ENCODE measurements at places on chromosomes 4 and X.

DNA sequence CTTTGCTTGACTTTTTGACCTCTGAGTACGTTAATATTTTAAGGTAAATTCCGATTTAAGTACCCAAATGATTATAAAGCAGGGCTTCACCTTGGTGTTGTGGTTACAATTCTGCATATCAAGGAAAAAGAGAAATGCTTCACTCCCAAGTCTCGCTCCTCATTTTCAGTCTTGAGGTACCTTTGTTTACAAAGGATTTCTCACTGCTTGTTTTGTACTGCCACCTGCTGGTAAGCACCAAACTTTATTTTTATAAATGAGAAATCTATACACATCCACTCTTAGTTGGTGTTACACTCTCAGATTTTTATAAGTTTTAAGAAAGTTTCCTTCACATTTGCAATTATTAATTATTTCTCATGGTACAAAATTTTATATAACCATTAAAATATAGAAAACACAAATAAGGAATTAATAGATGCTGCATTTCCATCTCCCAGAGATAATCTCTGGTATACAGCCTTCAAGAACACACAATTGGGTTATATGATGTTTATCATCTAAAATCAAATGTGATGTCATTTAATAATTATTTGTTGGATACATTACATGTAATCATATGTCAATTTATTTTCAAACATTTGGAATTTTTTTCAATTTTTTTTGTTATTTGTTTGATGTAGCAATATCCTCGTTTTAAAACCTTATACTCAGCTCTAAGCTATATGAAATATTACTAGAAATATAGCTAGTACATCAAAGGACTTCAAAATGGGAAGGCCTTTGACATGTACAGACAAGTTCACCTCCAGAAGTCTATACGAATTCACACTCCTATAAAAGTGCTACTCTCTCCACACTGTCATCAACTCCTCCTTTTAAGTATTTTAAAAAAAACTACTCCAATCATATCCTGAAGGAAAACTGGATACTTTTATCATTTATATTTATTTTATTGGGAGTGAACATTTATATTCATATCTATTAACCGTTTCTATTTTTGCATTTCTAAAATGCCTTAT, 179.9 kb downstream of the KCNIP4 start:
- no peak for DNase-seq

DNA sequence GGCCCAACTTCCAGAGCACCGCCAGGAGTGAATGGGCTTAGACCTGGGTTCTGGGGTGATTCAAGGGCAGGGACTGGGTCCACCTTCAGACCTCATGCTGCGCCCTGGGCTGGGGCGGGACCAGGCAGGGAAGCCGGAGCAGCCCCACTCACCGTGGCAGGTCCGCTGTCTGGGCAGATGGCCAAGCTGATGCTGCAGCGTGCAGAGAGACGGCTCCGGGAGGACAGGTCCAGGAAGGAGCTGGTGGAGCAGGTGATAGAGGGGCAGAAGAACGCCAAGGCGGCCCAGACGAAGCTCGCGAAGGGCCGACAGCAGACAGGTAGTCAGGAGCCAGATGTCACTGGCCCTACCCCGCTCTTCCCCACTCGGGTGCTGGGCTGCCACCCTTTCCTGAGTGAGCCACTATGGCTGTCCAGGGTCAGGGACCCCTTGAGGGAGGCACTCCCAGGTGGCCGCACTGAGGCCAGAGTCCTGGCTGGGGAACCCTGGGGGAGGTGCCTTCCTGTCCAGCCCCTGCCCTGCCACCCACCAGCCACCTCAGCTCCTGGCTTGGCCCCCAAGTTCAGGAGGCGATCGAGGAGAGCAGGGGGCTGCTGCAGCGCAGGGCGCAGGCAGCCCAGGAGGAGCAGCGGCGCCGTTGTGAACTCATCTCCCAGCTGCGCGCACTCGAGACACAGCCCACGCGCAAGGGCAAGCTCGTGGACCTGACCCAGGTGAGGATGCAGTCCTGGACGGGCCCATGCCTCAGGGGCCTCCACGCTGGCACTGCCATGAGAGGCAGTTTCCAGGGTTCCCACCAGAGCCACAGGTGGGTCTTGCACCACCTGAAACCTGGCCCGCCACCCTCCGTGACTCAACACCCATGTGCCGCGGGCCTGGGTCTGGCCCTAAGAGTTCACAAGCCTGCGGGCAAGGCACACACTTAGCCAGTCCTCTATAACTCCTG, 10.1 kb upstream of the RNF4 start:
- DNase-seq: no peak

GRCh38 chr4:162117051-162117450, 46.7 kb downstream of the FSTL5 start:
- no peak for DNase-seq

DNA sequence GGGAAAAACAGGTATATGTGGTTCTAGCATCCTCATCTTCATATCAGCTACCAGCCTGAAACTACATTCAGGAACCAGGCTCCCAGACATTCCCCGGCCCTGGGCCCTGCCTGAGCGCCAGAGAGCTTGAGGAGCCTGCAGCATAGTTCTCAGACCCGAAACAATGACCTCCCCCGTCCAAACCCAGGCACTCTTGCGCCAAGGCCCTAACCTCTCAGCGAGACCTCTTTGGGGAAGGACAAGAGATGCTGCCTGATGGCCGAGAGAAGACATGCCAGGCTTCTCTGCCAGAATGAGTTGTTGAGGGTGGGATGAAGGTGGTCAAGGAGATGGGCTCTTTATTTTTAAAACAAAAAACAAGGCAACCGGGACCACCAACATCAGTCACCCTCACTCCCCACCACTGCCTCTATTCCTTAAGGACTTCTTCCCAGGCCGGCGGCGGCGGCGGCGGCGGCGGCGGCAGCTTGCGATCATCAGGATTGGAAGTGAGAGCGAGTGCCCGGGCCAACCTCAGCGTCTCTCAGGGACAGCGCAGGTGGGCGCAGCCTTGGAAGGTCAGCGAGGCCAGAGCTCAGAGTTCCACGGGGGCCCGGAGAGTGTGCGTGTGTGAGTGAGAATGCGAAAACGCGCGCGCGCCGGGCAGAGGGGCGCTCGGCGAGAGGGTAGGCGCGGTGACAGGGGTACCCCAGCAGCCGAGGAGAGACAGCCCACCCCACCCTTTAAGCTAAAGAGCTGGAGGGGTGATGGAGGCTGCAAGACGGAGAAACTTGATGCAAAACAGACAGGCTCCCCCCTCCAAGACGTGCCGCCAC, 601 bp downstream of the INPP4B start:
- peak; percentile 2 for DNase-seq

DNA sequence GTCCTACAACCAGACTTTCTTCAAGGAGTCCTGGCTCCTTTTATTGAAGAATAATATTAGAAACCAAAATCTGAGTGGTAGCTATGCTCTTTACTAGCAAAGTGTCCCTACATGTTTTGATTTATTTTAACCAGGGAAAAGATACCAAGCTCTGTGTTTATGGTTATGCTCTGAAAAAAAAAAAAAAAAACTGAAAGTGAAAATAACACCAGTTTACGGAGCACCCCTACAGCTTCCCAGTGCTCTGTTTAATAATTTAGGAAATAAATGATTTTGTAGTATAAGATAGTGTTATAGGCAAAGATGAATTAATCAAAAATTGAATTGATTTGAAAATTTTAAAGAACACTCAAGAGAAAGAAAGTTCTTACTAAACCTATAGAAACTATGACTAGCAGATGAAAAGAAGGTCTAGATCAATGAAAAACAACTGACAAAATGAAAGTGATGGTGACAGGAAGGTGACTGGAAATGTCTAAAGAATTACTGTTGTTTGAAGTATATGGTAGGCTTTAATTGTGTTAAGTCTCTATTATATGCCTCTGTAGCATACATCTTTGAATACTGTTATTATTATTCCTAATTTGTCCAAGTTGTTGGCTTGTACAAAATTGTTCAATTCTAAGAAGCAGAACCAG, 1698.4 kb upstream of the PCDH10 start:
- DNase-seq: no peak

- DNase-seq: no peak
Measured at GRCh38 chrX:65874110-65874509, 165.8 kb downstream of the VSIG4 start.

- DNase-seq: peak; percentile 61
Measured at GRCh38 chrX:131821945-131822622, 201.0 kb upstream of the STK26 start.

DNA sequence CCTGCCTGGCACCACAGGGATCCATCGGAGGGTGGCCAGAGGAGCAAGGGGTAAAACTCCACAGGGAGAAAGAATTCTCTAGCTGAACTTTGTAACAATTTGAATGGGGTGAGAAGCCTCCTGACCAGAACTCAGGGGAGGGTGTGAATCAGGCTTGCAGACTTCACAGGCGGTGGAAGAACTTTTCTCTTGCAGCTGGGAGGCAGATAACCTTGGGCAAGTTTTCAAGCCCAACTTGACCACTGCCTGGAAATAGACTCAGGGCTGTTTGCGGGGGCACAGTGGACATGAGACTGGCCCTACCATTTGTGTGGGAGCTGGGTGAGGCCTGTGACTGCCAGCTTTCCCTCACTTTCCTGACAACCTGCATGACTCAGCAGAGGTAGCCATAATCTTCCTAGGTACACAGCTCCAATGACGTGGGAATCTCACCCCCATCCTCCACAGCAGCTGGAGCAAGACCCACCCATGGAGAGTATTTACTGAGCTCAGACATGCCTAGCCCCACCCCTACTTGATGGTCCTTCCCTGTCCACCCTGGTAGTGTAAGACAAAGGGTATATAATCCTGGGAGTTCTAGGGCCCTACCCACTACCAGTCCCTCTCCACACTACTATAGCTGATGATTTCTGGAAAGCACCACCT, 210.0 kb upstream of the AGTR2 start:
- no peak for DNase-seq

- no peak for DNase-seq
Measured at GRCh38 chr4:11424000-11424399, 4.7 kb downstream of the HS3ST1 start.

GRCh38 chrX:9682456-9682855, 83.2 kb downstream of the GPR143 start:
- DNase-seq: no peak

- no peak for DNase-seq
Measured at GRCh38 chrX:45750639-45751038, 550.0 kb upstream of the DIPK2B start.

DNA sequence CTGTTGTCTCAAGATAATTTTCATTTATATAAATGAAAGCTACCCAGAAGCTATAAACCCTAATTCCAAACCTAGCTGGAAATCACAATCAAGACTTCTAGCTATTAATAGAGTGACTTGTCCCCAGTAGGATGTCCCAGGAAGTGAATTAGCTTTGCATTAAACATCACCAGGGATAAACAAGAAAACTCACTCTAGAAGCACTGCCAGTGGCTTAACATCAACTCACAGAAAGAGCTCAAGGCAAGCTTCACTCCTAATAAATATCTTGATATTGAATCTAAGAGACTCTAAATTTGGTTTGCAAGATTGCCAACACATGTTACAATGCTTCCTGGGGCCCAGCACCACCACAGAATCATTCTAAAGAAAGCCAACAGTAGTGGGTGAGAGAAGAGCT, 468.7 kb upstream of the FAM241A start:
- DNase-seq: no peak

GRCh38 chrX:2823795-2824386, 4.8 kb upstream of the GYG2 start:
- no peak for DNase-seq

GRCh38 chrX:439241-439640, 52.5 kb upstream of the PPP2R3B start:
- DNase-seq: no peak

GRCh38 chr4:39453738-39454137, 5.0 kb downstream of the RPL9 start:
- DNase-seq: no peak

GRCh38 chr4:59945716-59946115, 1254.4 kb upstream of the ADGRL3 start:
- DNase-seq: no peak

DNA sequence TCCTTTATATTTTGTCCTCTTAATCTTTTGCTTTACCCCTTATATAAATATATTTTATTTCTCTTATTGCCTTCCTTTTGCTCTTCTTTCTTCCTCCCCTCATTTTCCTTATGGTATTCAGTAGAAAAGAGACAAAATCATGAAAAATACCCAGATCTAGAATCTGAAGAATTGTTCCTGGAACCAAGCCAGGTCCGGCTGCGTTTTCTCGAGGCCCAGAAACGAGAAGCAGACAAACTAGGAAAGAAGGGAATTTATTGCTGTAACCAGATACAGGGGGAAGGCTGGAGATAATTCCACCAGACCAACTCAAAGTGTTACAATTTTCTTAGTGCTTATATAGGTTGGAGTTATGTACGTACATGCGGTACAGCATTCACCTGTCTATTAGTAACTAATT, 328.7 kb downstream of the GABRG1 start:
- DNase-seq: no peak

GRCh38 chr4:102823897-102824296, 3.5 kb downstream of the UBE2D3 start:
- DNase-seq: no peak

DNA sequence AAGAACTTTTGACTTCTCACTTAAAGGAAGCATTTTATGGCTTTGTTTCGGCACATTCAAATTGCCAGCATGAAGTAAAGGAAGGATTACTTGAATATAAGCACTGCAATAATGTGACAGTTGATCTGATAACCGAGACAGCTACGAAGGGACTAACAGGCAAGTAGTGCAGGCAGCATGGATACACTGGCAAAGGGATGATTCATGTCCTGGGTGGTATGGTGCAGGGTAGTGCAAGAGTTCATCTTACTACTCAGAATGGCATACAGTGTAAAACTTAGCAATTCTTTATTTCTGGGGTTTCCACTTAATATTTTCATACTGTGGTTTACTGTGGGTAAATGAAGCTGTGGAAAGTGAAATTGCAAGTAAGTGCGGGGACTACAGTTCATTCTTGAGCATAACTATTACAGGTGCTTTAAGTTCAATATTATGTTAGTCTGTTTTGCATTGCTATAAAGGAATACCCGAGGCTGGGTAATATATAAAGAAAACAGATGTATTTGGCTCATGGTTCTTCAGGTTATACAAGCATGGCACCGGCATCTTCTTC, 611.8 kb downstream of the SPOCK3 start:
- no peak for DNase-seq

DNA sequence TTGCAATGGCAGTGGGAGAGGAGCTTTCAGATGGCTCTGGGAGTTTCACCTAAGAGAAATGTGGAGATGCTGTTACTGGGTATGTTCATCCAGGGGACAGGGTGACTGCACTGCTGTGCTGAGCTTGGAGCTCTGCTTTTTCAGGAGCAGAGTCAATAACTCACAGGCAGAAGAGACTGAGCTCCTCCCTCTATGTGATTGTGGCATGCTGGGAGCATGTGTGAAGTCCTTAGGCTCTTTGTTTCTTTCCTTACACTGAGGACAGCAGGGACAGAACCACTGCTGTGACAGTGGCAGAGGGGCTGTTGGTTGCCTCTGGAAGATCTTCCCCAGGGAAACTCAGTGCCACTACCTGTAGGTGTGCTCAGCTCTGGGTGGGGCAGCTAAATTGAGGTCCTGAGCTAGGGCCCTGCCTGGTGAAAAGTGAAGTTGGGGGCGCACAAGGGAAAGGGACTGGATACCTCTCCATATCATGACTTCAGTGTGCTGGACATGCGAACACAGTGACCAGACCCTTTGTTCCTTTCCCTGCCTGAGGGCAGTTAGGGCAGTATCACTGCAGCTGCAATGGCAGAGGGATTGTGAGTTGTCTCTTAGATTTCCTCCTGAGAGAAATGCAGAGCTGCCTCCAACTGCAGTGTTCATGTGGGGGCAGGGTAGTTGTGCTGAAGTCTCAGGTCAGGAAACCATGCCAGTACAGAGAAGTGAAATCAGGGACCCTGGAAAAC, 156.7 kb downstream of the TENT5D start:
- DNase-seq: no peak

Data from pancreas (tissue), 10 donors.